IMR-90 (cell line): ENCODE measurements at places on chromosomes 5 and 9. TPM values are rescaled to one million over a fixed set of nuclear protein-coding genes. Genes with fewer than 3 reads are reported as not detected.

The AQP3 gene
- total RNA-seq: 3.3 and 3.8 TPM in 2 replicates

The AK8 gene
- under 0.01 TPM in 2 replicates for total RNA-seq

The TMEM245 gene
- 51.7 and 57.9 TPM in 2 replicates for total RNA-seq

The ZFR gene
- total RNA-seq: 81.4 and 88.0 TPM in 2 replicates

The SEMA5A gene
- 9.9 and 12.5 TPM in 2 replicates for total RNA-seq

The CSF1R gene
- under 0.01 and 0.36 TPM in 2 replicates for total RNA-seq

The COL15A1 gene
- 1.9 and 2.2 TPM in 2 replicates for total RNA-seq

DNA sequence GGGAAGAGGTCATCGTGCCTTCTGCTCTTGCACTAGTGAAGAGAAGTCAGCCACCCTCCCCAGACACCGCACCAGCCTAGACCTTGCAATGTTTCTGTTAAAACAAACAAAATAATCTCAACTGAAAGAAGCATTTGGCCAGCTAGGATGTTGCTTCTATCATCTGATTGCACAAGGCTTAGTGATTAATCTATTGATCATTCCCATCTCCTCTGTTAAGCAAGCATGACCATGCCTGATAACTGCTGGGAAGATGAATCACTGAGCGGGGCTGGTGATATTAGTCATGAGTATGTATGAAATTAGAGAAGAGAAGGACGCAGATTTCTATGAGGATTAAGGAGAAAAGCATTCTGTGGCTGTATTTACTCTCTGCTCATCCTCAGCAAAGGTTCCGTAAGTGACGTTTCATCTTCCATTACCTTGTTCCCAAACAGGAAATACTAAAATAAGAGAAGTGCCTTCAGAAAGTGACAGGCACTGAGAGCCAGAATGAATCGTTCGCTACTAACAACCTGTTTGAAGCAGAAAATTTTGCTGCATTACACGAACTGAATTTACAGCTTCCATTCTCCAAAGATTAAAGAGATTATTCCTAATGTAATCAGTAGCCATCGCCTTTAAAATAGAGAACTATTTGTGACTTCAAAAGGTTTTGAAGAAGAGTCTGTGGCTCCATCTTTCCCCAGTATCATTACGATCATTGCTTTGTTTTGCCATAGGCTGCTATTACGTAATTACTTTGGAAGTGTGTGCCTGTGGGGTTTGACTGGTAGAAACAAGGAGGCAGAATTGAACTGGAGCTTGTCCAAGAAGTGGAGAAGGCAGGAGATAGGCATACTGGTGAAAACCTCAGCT is 219.1 kb downstream of the MED10 start:
- DNase-seq: peak; percentile 21

GRCh38 chr5:127684726-127685467 is 18.3 kb upstream of the CCDC192 start:
- DNase-seq: no peak

GRCh38 chr5:55411876-55412275 is 104.1 kb downstream of the MTREX start:
- DNase-seq: no peak

GRCh38 chr5:171269717-171270116 is 39.3 kb upstream of the TLX3 start:
- DNase-seq: peak; percentile 72

DNA sequence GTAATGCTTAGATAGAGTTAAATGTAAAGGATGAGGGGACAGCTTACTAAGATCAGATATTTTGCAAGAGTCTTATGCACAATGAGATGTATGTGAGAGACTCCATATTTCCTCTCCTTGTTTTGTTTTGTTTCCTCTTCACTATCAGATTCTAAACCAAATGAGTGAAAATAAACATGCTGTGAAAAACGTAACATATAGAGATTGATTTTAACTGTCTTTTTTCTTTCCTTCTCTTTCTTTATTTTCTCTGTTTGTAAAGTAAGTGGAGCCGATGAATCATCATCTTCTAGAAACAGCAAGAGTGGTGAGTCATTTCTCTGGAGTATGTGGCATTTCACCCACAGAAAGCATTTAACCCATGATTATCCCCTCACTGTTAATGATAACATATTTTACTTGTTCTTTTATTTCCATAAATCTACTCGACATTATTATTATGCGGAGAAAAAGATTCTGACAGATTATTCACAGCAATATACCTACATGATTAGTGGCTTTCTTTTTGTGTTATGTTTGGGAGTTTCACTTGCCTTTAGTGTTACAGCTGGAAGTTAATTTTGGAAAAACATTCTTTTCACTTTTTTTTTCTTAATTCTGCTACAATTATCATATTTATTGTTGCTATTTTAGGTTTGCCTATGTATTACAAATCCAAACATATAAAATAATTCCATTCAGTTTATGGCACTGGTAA is 2.1 kb upstream of the ANXA1 start:
- peak; percentile 92 for DNase-seq

DNA sequence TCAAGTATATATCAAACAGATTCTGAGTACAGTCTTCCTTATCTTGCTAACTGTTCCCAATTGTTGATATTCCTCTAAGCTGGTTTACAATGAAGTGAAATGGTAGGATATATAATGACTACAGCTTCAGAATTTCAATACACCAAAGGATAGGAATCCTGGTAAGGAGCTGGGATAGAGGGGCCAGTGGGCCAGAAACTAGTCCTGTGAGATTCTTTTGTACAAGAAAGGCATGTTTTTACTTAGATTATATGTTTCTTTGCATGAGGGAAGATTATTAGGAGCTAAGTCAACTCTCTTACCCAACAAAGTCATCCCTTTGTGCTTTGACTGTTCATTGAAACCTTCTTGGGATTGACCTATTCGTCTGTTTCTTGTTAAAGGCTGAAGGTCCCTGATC is 435.7 kb downstream of the PLK2 start:
- no peak for DNase-seq

DNA sequence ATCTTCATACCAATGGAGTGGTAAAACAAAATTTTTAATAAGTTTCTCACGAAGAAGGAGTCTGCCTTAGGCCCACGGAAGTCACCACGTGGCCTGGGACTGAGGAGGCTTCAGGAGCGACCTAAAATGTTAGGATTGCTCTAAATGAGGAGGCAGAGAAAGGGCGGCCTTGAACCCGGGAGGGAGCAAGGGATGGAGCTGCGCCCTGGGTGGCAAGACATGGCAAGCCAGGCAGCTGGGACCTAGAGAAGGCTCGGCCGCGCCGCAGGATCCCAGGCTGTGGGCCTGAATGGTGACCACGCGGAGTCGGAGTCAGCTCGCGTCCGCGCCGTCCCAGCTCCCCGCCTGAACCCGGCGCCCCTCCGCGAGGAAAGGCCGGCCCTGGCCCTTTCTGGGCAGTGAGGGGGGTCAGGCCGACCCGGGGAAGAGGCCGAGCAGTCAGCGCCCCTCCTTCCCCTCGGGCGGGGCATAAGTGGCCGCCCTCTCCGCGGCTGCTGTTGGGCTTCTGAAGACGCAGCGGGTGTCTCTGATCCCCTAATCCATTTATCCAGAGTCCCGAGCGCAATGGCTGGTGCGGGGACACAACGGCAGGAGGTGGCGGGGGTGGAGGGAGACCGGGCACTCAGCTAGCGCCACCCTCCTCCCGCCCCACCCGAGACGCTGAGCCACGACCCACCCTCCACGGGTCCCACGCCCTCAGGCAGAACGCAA is 10.6 kb downstream of the IRX1 start:
- no peak for DNase-seq

DNA sequence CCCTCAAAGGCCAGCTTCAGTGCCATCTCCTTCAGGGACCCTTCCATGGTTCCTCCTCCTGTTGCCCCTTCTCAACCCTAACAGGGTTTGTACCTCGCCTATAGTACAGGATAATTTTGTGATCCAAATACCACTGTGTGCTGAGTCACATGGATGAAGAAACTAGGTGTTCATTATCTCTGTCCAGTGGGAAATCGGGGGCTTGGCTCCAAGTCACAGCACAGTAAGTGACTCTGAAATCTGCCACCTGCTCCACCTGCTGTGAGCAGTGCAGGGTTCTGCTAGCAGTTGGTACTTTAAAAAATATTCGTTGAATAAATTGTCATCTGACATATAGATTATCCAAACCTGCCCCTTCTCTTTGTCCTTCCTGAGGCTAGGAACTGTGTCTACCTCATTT is 123.2 kb upstream of the OTULINL start:
- DNase-seq: no peak

DNA sequence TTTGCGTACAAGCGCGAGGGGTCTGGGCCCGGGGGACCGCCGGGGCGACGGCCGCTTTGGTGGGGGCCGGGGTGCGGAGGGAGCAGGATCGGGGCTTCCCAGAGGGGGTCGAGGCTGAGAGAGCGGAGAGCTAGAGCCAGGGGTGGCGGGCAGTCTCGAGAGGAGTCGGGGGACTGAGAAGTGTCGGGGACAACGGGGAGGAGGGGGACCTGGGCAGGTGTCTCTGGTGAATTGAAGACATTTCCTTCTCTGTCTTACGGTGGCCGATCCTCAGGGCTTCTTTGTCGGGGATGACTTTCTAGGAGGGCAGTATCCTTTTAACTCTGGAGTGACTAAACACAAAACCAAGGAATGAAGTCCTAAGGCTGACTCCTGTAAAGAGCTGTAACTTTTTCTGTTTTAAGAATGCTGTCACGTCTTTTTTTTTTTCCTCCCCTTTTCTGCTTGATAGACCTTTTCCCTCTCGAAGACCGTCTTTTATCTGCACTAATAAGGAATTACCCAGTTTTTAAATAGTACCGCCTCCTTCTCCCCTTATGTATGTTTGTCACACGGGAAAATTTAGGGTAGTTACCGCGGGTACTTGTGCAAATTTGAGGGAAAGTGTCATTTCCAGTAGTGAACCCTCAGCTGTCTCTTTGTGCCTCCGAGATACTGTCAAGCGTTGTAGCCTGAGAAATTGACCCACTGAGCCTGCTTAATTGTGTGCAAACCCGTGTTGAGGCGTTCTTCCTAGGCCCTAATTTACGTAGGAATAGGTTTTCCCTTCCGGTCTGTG is 822 bp downstream of the DENND4C start:
- DNase-seq: peak; percentile 17

DNA sequence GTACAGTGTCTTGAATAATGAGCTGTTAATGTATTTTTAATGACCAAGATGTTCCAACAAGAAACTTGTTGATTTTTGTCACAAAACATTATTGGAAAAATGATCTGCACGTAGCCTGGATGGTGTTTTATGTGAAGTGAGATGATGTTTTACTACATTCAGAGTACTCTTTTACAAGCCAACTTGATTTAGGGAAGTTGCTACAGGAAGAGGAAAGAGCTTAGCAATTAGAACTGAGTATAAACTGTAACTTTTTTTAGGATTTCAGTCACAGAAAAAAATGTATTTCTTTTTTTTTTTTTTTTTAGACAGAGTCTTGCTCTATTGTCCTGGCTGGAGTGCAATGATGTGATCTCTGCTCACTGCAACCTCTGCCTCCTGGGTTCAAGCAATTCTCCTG is 113.6 kb upstream of the ADRA1B start:
- DNase-seq: no peak

DNA sequence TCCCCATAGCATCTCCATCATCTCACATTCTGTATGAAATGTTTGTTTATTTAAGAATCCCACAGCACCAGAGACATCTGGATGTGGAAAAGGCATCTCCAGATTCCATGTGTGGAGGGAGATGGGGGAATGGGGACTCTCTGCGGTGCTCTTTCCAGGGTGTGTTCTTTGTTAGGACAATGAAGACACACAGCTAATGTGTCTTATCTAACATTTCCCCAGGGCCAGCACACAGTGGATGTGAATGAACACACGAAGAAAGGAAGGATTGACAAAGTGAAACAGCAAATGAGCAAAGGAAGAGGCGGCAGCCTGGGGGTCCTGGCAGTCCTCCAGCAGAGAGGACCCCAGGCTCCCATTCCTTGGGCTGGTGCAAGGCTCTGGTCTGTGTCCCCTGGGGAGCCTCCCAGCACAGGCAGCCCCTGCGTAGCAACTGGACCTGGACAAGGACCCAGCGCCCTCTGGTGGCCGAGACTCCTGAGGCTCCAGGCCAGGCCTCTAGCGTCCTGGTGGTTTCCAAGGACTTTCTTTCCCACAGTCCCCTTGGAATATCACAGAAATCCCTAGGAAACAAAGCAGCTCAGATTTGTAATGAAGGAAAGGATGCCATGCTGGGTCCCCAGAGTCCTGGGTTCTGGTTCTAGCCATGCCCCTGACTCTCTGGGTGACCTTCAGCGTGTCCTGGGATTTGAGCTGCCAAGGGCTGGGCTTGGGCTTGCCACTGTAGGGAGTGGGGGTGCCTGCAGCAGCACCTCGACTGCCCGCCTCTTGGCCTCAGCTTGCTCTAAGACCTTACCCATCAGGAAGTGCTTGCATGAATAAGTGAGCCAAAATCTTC is 3.5 kb upstream of the PDLIM7 start:
- DNase-seq: peak; percentile 85

DNA sequence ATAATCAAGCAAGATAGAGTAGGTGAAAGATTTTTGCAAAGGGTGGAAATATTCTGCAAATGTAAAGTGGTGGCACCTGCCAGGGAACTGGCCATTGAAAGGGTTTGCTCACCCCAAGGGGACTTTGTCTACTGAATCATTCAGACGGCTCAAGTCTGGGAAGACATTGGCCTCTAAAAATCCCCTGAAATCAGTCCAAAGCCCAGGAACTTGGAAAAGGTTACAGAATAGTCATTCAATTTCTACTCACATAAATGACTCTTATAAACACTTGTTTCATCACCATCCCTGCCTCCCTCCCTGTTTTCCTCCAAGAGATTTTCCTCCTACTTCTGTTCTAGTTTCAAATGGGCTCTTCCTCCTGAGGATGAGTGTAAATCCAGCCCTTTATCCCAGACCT is 28.5 kb downstream of the ZNF366 start:
- DNase-seq: peak; percentile 66

- no peak for DNase-seq
Measured at GRCh38 chr9:128355451-128355850, 15.1 kb downstream of the SLC27A4 start.

- peak; percentile 17 for DNase-seq
Measured at GRCh38 chr5:145574889-145575573, 260.1 kb downstream of the PRELID2 start.

DNA sequence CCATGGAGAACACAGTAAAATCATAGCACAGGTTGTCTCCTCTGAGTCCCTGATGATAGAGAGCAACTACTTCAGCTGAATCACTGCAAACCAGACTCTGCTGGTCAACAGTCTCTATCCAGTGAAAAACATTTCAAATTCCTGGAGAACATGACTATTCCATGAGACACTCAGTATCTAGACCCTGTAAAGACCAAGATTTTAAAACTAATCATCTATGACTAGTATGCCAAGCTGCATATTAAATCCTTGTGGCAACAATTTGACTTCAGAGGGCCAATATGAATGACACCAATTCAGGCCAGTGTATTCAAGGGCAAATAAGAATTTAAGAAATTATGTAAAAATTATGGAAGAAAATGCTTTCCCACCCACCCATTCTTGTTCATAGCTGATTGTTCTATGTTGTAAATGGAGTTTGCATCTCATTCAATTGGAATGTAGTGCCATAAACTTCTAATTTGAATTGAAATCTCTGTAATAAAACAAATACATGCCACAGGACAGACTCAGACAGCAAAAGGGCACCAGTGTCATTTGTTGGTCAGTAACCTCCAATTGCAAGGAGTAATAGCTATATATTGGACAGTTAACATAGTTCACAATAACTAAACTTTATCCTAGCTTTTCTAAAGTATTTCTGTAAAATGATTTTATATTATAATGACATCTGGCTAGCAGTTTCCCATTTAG is 80.1 kb upstream of the LPAR1 start:
- peak; percentile 89 for DNase-seq
